ENCODE measurements at places on chromosomes 4 and X.

GRCh38 chr4:19689511-19689910 lies 562.2 kb upstream of the SLIT2 start:
- DNase-seq, result no peak

DNA sequence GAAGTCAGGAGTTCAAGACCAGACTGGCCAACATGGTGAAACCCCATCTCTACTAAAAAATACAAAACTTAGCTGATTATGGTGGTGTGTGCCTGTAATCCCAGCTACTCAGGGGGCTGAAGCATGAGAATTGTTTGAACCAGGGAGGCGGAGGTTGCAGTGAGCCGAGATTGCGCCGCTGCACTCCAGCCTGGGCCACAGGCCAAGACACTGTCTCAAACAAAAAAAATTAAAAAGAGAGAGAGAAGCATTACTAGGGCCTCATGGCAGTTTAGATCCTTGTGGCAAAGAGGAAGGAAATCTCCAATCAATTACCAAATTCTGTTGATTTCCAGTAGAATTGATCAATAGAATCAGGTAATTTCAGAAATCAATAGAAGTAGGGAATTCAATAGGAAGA lies 16.8 kb upstream of the SLC34A2 start:
- no peak for DNase-seq

DNA sequence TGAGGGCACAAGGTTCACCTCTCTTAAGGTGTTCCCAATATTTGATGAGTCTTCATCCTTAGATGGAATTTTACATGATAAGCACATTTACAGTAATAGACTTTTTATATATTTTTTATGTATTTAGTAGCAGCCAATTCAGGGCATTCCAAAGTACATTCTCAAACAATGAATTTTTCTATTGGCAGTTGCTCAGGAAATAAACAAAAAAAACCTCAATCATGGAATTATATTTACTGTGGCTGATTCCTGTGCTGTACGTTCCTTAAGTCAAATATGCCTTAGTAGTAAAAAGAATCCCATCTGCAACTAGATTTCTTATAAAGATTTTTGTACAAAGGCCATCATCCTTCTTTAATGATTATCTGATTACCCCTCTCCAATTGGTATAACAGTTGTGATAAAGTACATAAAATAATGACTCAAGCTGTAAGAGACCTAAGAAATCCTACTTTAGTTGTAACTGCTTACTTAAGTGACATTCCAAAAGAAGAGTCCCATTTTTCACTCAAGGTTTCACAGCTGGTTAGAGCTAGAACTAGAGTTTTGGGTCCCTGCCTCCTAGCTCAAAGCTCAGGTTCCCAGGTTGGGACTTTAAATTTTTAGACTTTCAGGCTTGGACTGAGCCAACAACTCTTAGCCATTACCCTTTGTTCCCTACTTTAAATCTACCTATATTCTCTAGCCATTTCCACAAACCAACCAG lies 152.7 kb downstream of the FHIP1A start:
- DNase-seq, result no peak

DNA sequence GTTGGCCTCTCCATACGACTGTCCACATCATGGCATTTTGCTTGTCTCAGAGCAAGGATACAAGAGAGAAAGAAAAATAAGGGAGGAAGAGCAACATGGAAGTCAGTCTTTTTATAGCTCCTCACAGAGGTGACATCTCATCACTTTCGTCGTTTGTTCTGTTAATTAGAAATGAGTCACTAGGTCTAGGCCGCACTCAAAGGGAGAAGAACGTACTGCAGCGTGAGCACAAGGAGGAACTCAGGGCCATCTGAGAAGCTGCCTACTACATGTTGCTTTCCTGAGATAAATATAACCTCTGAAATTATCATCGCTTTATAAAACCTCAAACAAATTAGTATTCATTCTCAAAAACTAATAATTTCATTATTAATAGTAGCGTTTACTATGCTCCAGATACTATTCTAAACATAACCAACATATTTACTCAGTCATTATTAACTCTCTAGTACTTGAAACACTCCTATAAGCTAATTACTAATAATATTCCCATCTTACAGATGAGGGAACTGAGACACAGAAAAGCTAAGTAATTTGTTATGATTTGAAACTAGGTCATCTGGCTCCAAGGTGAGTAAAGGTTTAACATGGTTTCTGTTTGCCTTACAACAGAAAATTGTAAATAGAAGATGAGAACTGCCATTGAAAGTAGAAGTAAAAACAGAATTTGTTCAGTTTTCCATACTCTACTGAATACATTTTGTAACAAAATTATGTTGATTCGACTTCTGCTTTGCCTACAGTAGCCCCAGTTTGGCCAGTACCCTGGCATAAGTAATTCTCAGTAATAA lies 213.2 kb upstream of the UGT8 start:
- no peak for DNase-seq

- DNase-seq, result no peak
Observed at GRCh38 chrX:57817302-57817701, 93.0 kb downstream of the ZXDA start.

DNA sequence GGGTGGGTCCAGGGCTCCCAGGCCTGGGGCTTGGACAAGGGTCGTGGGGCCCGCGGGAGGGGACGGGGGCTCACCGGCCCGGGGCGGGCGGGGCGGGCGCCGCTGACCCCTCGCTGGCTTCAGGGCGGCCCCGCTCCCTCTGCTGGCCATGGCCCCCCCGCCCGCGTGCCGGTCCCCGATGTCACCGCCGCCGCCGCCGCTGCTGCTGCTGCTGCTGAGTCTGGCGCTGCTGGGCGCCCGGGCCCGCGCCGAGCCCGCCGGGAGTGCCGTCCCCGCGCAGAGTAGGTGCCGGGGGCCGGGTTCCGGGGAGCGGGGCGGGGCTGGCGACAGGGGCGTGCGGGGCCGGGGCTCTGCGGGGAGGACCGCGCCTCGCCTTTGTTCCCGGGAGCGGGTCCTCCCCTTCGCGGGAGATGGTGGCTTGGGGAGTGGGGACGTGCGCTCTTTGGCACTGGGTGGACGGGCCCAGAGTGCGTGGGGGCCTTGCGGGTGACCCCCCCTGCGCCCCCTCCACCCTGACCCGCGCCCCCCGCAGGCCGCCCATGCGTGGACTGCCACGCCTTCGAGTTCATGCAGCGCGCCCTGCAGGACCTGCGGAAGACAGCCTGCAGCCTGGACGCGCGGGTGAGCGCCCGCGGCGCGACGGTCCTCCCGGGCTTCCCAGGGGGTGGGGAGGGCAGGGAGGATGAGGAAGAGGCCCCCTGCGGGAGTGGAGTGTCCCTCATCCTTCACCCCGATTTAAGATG lies 16.8 kb upstream of the NAT8L start:
- DNase-seq, result peak; percentile 55

DNA sequence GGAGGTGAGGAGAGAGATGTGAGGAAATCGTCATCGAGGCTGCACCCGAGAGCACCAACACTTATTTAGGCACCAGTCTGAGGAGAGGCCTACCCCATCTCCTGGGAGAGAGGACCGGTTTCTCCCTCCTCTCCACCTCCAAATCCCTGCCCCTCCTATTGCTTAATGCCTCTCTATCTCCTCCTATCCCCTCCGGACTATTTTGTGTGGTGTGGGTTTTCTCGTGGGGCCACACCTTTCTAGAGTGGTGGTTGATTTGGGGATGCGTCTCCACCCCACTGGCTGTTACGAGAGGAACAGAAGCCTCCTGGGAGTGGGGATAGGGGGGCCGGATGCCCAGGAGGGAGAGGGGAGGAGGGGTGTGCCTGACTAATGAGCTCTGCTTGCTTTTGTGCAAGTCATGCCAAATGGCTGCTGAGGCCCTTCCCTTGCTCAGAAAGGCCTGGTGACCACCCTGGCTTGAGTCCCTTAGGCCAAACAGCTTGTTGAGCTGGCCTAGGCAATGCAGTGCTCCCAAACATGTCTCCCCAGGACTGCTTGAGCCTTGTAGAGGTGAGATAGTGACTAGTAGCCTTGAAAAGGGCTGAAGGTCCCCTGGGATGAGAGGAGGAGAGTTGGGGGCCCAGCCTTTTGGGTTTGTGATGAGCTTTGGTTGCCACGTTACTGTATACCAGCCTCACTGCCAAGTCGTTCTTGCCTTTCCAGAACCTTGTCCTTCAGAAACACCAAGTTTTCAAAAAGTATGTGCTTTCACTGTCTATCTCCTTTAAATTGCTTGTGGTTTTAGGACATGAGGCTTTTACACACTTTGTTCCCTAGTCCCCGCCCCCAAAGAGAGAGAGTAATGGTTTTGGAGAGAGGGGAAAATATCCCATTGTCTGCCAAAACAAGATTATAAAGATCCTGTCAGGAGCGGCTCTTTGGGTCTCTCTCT lies 1.2 kb downstream of the MSN start:
- DNase-seq, result peak; percentile 69

DNA sequence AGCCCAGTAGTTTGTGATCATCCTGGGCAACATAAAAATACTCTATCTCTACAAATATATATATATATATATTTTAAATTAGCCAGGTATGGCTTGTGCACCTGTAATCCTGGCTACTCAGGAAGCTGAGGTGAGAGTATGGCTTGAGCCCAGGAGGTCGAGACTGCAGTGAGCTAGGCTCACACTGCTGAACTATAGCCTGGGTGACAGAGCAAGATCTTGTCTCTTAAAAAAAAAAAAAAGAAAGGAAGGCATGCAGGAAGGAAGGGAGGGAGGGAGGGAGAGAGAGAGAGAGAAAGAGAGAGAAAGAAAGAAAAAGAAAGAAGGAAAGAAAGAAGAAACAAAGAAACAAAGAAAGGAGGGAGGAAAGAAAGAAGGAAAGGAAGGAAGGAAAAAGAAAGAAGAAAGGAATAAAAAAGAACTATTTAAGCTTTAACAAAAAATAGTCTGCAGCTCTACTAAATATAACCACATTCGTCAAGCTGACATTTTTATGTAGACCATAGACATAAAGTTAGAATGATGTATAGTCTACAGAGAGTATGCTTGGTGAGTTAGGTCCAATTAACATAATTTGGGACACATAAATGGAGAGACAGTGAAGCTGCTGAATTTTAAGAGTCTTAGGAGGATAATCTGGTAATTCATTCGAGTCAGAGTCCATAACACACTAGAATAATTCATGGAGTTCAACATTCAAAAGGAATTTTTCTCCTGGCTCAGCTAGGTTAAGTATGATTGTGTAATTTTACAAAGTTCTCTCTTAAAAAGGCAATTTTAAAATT lies 111.9 kb downstream of the GLRA3 start:
- DNase-seq, result no peak

- DNase-seq, result no peak
Observed at GRCh38 chr4:122764071-122764820, 31.7 kb downstream of the BBS12 start.

- DNase-seq, result no peak
Observed at GRCh38 chrX:134715930-134716619, 57.8 kb upstream of the PLAC1 start.

DNA sequence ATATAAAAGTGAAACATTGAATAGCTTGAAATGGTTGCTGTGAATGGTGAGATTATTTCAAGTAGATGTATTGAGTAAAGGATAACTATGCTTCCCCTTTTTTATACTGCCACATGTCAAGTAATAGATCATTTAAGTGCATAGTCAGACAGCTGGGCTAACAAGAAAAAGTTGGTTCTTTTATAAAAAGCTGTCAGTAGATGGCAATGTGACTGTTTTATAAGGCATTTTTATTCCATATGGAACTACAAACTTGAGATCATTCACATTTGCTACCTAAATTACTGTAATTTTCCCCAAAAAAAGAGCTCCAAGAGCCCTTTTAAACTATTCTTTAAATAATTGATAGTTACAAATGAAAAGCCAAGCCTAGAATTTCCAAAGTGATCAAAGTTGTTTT lies 831.0 kb downstream of the C4orf33 start:
- no peak for DNase-seq

GRCh38 chr4:55793479-55793878 lies 26.1 kb upstream of the EXOC1L start:
- DNase-seq, result no peak

DNA sequence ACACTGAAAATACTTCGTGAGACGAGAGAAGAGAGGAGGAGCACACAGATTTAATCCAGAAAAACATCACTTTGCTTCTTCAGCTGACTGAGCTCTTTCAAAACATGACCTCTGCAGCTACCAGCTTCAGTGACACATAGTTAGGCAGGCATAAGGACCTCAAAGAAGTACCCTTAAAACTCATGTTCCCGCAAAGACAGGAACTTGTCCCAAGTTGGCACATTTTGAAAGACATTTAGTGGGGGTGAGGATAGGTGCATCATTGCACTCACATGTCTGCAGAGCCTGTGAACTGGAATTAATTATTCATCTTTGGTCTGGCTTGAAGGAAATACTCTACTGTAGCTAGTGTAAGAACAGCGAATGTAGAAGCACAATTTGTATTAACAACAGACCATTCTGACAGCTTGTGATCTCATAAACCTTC lies 221.8 kb downstream of the MGST2 start:
- no peak for DNase-seq

DNA sequence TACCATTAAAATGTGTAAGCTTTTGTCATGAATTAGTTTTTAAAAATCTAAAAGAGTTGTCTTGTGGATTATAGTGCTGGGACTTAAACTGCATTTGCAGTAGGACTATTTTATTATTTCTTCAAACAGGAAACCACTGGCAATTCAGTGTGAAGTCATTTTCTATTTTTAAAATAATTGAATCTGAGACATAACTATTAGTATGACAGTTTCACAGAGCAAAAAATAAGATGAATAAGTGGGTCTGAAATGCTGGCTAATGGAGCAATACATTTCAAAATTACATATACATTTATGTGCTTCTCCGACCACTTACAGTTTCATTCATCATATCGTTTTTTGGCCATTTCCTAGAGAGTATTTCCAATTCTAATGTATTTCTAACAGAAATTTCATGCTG lies 75.3 kb upstream of the RAPGEF2 start:
- no peak for DNase-seq

DNA sequence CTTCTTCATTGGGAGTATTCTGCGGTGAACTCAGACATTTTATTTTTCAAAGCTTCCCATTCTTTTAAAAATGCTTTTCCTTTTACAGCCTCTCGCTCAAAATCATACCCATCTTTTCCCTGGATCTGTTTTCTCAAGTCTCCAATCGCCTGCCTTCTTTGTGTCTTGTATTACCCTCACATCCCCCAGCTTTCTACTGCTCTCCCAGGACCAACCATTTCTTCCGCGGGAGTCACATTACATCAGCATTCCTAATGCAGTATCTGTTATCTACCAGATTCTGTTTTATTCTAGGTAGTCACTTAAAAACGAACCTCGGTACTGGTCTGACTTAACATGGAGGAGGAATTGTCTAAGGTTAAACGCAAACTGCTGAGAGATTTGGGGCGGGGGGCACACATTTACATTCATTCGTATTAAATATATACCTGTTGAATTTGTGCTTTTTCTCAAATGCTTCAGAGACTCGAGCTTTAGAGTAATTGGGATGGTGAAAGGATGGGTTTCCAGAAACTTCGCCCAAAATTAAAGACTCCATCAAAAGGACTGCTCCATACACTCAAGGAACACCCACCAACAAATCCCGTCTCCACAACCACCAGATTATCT lies 493 bp upstream of the UCHL1 start:
- no peak for DNase-seq

Measured in CD4-positive, alpha-beta T cell treated with Interleukin-6 for 4 hours (primary cell).